ENCODE measurements at places on chromosomes 5 and 9.
A peak's percentile ranks its signal among the peaks of the same experiment; 100 is the strongest.

- no peak for DNase-seq
These were observed 110.4 kb downstream of the LIFR start for GRCh38 chr5:38446029-38446522.

DNA sequence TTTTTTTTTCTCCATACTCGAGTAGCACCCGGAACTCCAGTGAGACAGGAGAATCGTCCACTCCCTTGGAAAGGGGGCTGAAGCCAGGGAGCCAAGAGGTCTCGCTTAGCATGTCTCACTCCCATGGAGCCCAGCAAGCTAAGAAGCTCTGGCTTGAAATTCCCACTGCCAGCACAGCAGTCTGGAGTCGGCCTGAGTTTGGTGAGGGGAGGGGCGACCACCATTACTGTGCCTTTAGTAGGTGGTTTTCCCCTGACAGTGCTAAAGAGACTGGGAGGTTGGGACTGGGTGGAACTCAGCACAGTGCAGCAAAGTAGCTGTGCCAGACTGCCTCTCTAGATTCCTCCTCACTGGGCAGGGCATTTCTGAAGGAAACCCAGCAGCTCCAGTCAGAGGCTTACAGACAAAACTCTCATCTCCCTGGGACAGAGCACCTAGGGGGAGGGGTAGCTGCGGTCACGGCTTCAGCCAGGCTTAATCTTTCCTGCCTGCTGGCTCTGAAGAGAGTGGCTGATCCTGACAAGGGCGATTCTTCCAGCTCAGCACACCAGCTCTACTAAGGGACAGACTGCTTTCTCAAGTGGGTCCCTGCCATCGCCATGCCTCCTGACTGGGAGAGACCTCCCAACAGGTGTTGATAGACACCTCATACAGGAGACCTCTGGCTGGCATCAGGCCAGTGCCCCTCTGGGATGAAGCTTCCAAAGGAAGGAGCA lies 414.5 kb upstream of the ZNF608 start:
- DNase-seq = no peak

- DNase-seq = peak; percentile 75
These were observed 1152.9 kb upstream of the CDH6 start for GRCh38 chr5:30040488-30041118.

- no peak for DNase-seq
These were observed 23.9 kb downstream of the CLTA start for GRCh38 chr9:36214571-36214970.

- no peak for DNase-seq
These were observed 23.0 kb downstream of the SEMA4D start for GRCh38 chr9:89474939-89475338.

DNA sequence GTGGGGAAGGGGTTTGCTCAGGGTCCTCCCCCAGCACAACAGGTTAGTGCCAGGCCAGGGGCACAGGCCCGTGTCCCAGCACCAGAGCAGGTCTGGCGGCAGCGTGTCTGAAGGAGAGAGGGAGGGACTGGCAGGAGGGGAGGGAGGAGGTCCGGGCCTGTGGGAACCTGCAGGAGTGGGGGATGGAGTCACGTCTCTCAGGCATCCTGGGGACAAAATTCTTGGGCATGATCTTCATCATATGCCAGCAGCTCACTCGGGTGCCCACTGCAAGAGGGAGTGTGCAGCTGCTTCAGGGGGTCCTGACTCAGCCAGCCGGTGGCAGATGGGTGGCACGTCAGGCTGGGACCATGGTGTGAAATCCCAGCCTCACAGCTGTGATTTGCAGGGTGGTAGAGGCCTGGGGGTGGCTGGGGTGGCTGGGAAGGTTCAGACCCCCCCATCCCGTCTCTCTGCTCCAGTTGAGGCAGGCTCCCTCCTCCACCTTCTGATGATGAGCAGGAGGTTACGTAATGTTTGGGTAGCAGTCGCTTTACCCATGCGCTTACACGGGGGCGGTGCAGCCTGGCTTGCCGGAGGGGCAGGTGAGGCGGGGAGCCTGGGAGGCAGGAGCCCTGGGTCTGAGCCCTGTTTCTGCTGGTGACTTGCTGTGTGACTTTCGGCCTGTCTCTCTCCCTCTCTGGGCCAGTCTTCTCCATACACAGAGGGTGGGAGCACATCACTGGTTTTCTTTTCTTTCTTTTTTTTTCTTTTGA lies 40.5 kb downstream of the NCS1 start:
- peak; percentile 16 for DNase-seq

GRCh38 chr5:151214614-151215545 lies 9.0 kb downstream of the CCDC69 start:
- no peak for DNase-seq

GRCh38 chr5:14295610-14296009 lies 152.5 kb downstream of the TRIO start:
- DNase-seq = no peak

- no peak for DNase-seq
These were observed 334.3 kb downstream of the ICE1 start for GRCh38 chr5:5756762-5757161.

DNA sequence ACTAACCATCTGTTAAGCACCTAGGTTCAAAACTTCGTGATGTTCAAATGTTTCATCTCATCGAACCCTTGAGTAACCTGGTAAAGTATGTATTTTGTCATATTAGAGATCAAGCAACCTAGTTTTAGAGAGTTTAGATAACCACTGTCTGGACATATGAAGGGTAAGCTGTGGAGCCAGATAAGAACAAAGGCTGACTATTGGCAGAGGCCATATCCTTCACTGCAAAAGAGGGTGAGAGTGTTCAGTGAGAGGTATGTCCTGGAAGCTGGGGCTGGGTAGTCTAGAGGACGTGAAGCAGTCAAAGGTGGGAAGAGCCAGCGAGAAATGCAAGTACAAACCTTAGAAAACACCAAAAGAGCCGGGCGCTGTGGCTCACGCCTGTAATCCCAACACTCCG lies 573.1 kb upstream of the KLF4 start:
- DNase-seq = no peak

DNA sequence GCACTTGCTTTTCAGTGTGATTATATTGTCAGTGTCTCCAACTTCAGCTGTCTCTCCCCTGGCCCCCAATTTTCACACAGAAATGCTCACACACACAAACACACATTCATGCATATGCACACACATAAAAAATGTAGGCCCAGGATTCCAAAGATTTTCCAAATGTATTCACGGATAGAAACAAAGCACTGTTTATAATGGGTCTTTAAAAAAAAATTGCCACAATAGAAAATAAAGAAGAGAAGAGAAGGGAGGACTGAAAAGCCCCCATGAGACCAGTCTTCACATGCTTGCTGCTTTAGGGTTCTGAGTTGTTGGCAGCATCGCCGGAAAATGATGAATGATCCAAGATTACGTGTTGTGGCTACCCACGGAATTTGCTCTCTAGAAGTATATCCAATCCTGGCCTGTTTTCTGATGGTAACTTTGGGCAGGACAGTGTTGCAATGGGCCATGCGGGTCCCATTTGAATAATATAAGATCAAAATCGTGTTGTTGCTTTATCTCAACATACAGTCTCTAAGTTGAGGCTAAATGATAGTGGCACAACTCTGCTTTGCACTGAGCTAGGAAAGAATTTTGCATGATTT lies 36.2 kb upstream of the ACO1 start:
- no peak for DNase-seq

DNA sequence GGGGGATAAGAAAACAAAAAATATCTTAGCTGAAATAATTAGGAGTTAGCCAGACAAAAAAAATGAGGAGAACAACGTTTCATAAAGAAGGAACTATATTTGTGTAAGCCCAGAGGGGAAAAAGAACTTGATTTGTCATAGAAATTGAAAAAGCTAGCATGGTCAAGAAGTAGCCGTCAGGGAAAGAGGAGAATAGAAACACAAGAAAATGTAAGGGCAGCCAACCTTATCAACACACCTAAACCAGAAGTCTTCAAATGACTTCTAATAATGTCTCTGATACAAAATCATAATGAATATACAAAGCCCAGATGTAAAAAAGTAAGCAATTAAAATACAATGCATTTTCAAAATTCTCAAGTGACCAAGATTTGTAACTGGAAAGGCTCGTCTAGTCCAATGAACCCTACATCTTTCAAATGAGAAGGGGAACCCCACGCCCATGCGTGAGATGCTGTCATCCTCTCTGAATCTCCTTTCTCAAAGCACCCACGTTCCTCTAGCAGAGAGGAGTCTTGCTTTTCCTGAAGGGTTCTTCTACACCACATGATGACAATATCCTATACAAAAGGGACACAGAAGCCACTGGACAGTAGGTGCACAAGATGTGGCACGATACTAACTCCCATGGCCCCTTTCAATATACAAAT lies 103.7 kb downstream of the ARL15 start:
- no peak for DNase-seq

GRCh38 chr5:136811551-136811950 lies 446.2 kb upstream of the TRPC7 start:
- DNase-seq = peak; percentile 75

DNA sequence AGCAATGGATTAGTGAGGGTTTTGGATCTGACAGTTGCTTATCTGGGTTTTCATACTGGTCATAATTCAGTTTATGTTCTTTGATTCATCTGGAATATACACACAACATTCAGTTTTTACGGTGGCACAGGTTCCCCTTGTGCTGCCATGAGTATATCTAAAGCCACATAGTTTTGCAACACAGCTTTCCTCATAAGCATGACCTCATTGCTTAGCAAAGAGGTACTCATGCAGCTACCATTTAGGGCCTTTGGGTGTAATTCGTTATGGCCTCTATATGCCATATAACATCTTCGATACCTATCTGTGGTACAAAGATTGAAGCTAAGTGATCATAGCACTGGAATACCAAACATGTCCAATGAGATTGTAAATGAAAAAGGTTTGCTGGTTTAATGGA lies 2.9 kb upstream of the RBM22 start:
- DNase-seq = no peak

DNA sequence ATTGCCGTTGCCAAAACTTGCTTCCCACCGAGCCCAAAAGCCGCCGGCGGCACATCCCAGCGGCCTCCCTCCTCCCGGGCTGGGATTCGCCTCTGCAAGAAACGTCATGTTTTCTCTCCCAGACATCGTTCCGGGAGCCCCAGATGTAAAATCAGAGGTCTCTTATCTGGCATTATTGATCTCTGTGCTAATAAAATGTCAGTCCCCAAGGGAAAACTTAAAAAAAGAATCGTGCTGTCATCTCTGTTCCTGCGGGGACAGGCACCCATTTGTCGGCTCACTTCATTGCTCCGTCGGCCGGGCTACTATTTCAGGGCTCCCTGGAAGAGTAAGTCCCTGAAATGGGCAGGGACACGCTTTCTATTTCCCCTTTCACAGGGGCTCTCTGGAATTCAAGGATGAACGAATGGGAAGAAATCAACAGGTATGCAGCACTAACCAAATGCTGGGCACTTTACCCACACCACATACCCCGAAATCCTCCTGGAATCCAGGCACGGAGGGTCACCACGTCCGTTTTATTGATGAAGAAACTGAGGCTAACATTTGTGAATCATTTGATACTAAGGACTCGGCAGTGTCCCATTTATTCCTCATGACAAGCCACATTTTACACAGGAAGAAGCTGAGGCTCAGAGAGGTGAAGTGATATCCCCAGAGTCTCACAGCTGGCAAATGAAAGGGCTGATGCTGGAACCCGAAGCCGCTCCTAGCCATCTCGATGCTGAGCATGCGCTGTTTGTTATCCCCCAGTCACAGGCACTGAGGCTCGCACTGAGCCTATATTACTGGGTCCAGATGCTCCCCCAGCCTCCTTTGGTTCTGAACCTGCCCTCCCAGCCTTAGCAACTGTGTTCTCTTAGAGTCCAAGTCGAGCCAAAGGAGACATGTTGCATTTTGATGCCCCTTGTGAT lies 35.7 kb upstream of the MSX2 start:
- DNase-seq = no peak

DNA sequence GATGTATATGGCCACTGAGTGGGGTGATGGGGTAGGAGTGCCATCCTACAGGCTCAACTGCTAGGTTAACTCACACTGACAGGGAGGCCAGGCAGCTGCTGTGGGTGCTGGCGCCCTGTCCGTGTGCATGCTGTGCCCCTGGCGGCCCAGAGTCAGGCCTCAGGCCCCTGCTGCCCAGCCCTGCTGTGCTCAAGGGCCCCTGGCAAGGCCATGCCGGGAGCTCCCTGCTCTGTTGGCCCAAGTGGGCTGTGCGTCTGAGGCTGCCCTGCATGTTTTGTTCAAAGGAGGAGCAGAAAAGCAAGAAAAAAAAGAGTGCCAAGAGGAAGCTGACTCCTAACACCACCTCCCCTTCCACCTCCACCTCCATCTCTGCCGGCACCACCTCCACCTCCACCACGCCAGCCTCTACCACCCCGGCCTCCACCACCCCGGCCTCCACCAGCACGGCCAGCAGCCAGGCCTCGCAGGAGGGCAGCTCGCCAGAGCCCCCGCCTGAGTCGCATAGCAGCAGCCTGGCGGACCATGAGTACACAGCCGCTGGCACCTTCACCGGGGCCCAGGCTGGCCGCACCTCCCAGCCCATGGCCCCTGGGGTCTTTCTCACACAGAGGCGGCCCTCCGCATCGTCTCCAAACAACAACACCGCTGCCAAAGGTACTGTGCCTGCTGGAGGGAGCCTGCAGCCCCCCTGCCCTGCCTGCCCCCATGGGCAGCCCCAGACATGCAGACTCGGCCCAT lies 100.1 kb downstream of the PHF2 start:
- DNase-seq = no peak

- peak; percentile 10 for DNase-seq
These were observed 35.3 kb upstream of the SPRY4 start for GRCh38 chr5:142360051-142360498.

- DNase-seq = no peak
These were observed 26.2 kb upstream of the ARSB start for GRCh38 chr5:79011219-79011836.

- DNase-seq = no peak
These were observed 43.4 kb upstream of the N4BP3 start for GRCh38 chr5:178069909-178070308.

DNA sequence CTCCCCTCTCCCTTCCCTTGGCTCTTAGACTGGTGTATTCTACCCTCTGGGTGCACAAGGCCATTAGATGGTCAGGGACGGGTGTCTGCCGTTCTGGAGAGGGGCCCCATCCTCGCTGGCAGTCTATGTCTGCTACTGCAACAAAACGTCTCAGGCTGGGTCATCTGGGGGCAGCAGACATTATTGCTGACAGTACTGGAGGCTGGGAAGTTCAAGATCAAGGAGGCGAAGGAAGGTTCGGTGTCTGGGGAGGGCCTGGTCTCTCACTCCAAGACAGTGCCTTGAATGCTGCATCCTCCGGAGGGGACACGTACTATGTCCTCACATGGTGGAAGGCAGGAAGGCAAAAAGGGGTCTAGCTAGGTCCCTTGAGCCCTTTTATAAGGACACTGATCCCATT lies 93.4 kb upstream of the COL5A1 start:
- DNase-seq = no peak

DNA sequence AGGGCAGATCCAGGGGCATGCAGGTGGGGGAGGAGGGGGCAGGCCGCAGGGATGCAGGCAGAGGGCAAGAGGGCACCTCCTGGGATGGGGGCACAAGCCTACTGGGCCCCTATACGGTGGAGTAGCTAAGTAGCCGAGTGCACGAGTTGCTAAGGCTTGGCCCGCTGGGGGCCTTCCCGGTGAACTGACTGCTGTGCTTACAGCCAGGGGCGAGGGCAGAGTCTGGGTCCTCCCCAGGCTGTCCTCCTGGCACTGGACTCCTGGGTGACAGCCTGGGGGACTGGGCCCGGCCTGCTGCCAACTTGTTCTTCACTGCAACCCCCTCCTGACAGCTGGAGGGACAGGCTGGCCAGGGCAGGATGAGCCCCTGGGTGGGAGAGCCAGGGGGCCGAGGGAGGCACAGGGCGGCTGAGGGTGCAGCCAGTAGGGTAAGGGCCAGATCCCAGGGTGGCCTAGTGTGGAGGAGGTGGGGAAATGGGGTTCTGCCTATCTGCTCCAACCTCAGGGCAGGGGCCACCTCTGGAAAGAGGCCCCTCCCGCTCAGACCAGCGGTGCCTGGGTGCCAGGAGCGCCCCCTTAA lies 1.7 kb upstream of the EGFL7 start:
- no peak for DNase-seq
